ENCODE measurements at places on chromosomes 2 and 18. TPM values are rescaled to one million over a fixed set of nuclear protein-coding genes. Genes with fewer than 3 reads are reported as not detected.

DNA sequence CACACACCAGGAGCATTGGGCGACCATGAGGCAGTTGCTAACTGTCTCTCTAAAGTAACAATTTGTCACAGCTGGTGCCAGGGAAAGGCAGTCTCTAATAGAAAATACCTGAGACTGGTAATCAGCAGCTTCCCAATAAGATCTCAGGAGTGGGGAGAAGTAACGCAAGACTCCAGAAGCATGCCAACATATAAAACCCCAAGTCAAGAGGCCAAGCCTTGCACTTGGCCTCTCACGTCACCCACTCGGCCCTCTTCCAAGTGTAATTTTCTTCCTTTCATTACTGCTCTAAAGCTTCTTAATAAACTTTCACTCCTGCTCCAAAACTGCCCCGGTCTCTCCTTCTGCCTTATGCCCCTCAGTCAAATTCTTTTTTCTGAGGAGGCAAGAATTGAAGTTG, 455.6 kb upstream of the ACVR2A start:
- H3K27ac ChIP-seq = no peak overlapping the region
- no peaks in the 10 kb centered on the region for H3K27me3 ChIP-seq
- no peaks in the 10 kb centered on the region for H3K36me3 ChIP-seq
- no peaks in the 10 kb centered on the region for H3K4me1 ChIP-seq
- DNase-seq = no peak

Gene DYSF
- total RNA-seq = 14.9 TPM

DNA sequence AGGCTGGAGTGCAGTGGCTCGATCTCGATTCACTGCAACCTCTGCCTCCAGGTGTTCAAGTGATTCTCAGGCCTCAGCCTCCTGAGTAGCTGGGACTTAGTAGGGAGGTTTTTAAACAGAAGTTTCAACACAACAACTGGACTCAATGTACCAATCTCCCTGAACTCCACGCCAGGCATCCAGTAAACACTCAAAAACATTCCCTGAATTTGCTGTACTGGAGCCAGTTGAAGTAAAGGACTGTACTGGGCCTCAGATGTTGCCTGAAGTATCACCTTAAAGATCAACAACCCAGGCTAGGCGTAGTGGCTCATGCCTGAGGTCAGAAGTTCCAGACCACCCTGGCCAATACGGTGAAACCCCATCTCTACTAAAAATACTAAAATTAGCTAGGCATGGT, 22.4 kb downstream of the RAB1A start:
- H3K4me1 ChIP-seq = no peaks in the 10 kb centered on the region
- H3K27me3 ChIP-seq = no peaks in the 10 kb centered on the region
- no peaks in the 10 kb centered on the region for H3K36me3 ChIP-seq
- H3K4me3 ChIP-seq = no peak overlapping the region
- no peak for DNase-seq

DNA sequence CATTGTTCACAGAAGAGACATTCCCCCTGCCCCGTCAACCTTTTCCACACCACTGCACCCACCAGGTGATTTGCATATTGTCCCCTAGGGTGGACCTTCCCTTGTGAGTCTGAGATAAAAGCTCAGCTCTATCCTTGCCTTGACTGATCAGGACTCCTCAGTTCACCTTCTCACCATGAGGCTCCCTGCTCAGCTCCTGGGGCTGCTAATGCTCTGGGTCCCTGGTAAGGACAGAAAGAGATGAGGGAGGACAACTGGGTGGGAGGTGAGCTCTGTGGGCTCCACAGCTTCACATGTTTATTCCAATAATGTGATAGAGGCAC, 1160.1 kb downstream of the RPIA start:
- H3K4me1 ChIP-seq = no peaks in the 10 kb centered on the region
- no peak overlapping the region for H3K4me3 ChIP-seq
- H3K27ac ChIP-seq = no peak overlapping the region
- H3K27me3 ChIP-seq = peaks cover 7% of the 10 kb centered on the region

GRCh38 chr2:3535794-3536681, 16.7 kb upstream of the ADI1 start:
- peaks cover 15% of the 10 kb centered on the region for H3K36me3 ChIP-seq
- DNase-seq = no peak
- H3K27me3 ChIP-seq = no peaks in the 10 kb centered on the region

Gene ALKAL2
- 9.1 TPM for total RNA-seq

Gene VSNL1
- total RNA-seq = not detected

DNA sequence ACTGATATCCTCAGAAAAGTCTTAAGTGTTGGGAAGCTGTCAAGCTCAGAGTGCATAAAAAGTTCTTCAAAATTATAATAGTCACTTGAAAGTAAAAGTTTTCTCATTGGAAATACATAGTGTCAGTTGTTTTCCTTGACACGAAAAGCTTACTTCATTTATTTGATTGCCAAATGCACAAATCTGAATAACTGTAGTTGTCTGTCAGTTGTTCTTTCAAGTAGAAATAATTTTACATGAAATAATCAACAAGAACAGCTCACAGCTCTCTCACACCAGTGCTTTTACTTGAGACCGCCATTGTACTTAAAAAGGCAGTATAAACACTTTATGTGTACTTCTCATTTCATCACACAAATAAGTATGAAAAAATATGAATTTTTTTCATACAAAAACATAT, 163.3 kb upstream of the NXPH2 start:
- no peaks in the 10 kb centered on the region for H3K4me1 ChIP-seq
- no peak overlapping the region for H3K27ac ChIP-seq
- DNase-seq = no peak

Gene HOXD12
- total RNA-seq = not detected

DNA sequence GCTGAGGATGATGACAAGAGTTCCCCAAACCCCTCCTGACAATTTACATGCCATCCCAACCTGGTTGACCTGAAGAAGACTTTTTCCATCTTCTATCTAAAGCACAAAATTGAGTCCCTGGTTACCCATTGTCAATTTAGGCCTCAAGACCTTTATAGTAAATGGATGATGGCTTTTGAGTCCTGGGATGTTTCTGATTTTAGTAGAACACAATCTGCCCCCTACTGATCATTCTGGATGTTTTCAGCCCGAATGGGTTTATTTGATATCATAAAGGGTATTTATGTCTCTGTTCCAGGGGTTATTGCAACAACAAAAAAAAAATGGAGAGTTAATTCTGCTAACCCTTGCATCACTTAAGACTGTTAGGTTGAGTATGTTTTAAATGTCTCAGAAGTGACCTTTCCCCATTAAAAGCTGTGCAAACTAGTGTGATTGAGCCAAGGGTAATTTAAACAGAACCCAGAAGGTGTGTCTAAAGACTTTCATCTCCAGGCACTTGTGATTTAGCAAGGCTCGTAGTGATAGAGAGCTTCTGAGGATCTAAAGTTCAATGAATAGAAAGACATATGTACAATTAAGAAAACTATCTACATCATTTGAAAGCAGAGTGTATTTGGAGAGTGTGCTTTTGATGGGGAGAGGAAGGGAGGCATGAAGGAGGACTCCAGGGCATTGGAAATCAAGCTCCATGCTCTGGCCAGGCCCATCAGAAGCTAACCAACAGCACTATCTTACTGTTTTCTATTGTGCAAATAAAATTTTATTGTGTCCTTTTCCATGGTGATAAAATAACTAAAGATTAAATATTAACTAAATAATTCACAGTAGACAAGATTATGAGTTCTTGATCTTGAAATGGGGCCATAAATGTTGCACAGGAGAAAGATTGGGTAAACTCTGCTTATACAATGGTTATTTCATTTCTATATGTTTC, 96.6 kb upstream of the NOSTRIN start:
- H3K4me3 ChIP-seq = no peak overlapping the region
- H3K27ac ChIP-seq = no peak overlapping the region
- DNase-seq = peak; percentile 56
- H3K27me3 ChIP-seq = no peaks in the 10 kb centered on the region
- H3K36me3 ChIP-seq = no peaks in the 10 kb centered on the region

Gene LAMA3
- total RNA-seq = 81.4 TPM

Gene MFSD6
- total RNA-seq = 118 TPM

DNA sequence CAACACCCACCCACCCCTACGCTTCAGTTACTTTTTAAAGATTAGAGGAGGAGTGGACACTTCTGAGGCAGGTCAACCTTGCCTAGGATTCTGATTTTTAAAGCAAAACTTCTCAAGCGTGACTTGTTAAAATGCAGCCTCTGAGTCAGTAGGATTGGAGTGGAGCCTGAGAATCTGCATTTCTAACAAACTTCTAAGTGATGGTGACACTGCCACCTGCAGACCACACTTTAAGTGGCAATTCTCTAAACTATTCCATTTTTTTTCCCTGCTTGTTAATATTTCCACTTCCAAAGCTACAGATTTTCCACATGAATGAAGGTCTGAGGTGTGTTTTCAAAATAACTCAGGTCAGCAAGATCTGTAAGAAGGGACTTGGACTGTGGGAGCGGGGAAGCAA, 171.1 kb upstream of the CCDC150 start:
- no peaks in the 10 kb centered on the region for H3K4me1 ChIP-seq
- no peak for DNase-seq
- no peaks in the 10 kb centered on the region for H3K36me3 ChIP-seq
- H3K4me3 ChIP-seq = no peak overlapping the region

GRCh38 chr2:138500592-138501424, 762 bp upstream of the SPOPL start:
- H3K27me3 ChIP-seq = no peaks in the 10 kb centered on the region
- peaks cover 13% of the 10 kb centered on the region for H3K4me1 ChIP-seq
- peak overlapping the region; percentile 81 for H3K4me3 ChIP-seq
- H3K36me3 ChIP-seq = no peaks in the 10 kb centered on the region

Gene KLHL29
- total RNA-seq = 18.2 TPM

- DNase-seq = no peak
- H3K27me3 ChIP-seq = no peaks in the 10 kb centered on the region
- H3K27ac ChIP-seq = peak overlapping the region; percentile 39
- no peak overlapping the region for H3K4me3 ChIP-seq
These were observed 3.5 kb downstream of the FARP2 start for GRCh38 chr2:241359481-241360045.

DNA sequence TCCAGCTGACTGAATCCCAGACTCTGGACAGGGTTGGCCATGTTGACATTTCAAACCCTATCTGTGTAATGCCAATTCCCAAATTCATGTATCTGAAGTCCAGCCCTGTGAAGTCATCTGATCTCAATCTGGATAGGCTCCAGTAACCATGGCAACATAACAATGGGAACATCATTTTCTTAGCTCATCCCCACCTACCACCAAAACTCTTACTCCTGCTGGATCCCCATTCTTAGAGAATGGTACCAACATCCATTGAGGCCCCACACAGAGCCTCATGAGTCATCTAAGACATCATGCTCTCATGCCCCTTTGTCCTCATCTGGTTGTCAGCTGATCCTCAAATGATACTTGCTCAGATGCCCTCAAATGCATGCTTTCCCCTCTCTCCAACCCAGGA, 58.9 kb upstream of the TEX51 start:
- H3K4me3 ChIP-seq = no peak overlapping the region
- no peak for DNase-seq
- H3K27ac ChIP-seq = no peak overlapping the region
- H3K36me3 ChIP-seq = no peaks in the 10 kb centered on the region
- no peaks in the 10 kb centered on the region for H3K27me3 ChIP-seq
- no peaks in the 10 kb centered on the region for H3K4me1 ChIP-seq

DNA sequence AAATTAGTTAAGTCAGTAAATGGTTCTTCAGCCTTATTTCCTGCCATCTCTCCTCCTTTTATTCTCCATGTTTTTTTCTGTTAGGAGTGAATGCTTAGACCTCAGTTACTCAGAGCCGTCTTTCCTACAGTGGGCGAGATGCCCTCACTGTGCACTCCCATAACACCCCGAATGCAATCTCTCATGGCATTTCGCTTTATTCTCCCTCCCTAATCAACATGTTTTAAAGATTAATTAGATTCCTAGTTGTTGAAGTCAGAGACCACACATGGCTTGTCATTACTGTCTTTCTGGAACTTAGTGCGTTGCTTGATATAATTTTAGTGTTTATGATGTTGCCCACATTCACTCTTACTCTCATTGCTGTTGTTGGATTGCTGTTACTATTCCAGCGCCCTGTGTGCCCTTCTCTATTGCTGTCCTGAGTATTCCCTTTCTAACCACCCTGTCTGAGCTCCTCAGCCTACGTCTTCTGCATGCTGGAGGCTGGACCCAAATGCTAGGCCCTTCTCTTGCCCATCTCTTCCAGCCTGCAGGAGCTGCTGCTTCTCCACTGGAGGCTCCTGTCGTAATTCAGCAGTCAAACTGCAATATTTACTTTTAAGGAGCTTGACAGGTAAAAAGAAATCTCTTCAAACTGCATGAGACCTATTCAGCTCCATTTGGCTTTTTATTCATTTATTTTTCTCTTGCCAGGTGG, 99.3 kb downstream of the MAP2 start:
- H3K27ac ChIP-seq = no peak overlapping the region
- H3K4me1 ChIP-seq = peaks cover 4% of the 10 kb centered on the region
- no peak for DNase-seq
- no peak overlapping the region for H3K4me3 ChIP-seq

Gene PRKAG3
- total RNA-seq = not detected

Gene DUSP2
- total RNA-seq = 5.6 TPM

- peak overlapping the region; percentile 6 for H3K27ac ChIP-seq
- H3K27me3 ChIP-seq = no peaks in the 10 kb centered on the region
- no peaks in the 10 kb centered on the region for H3K4me1 ChIP-seq
- H3K36me3 ChIP-seq = no peaks in the 10 kb centered on the region
- no peak for DNase-seq
- no peak overlapping the region for H3K4me3 ChIP-seq
These were observed 289.3 kb upstream of the TANK start for GRCh38 chr2:160870729-160871465.

- H3K36me3 ChIP-seq = no peaks in the 10 kb centered on the region
- H3K4me1 ChIP-seq = no peaks in the 10 kb centered on the region
- peak; percentile 64 for DNase-seq
- no peak overlapping the region for H3K4me3 ChIP-seq
- no peak overlapping the region for H3K27ac ChIP-seq
- H3K27me3 ChIP-seq = no peaks in the 10 kb centered on the region
These were observed 29.5 kb upstream of the ZNF396 start for GRCh38 chr18:35406666-35407065.

Gene BOK
- total RNA-seq = 16.5 TPM

Gene CCDC121
- 1.8 TPM for total RNA-seq

GRCh38 chr2:155309483-155309882, 611.0 kb downstream of the KCNJ3 start:
- no peaks in the 10 kb centered on the region for H3K36me3 ChIP-seq
- H3K27me3 ChIP-seq = no peaks in the 10 kb centered on the region
- H3K27ac ChIP-seq = no peak overlapping the region
- no peak overlapping the region for H3K4me3 ChIP-seq

- no peak overlapping the region for H3K4me3 ChIP-seq
- no peaks in the 10 kb centered on the region for H3K4me1 ChIP-seq
- no peaks in the 10 kb centered on the region for H3K36me3 ChIP-seq
- H3K27me3 ChIP-seq = no peaks in the 10 kb centered on the region
- DNase-seq = no peak
These were observed 21.1 kb downstream of the SERPINE2 start for GRCh38 chr2:224017957-224018356.

Gene ERICH2
- total RNA-seq = not detected

Gene ADCY3
- total RNA-seq = 195 TPM

GRCh38 chr2:186558512-186559276, 31.2 kb upstream of the ITGAV start:
- H3K27ac ChIP-seq = no peak overlapping the region
- no peaks in the 10 kb centered on the region for H3K27me3 ChIP-seq
- H3K4me1 ChIP-seq = no peaks in the 10 kb centered on the region

GRCh38 chr2:46801731-46802664, 113.6 kb downstream of the MCFD2 start:
- H3K4me3 ChIP-seq = no peak overlapping the region
- no peak overlapping the region for H3K27ac ChIP-seq
- no peaks in the 10 kb centered on the region for H3K36me3 ChIP-seq
- H3K4me1 ChIP-seq = no peaks in the 10 kb centered on the region
- no peaks in the 10 kb centered on the region for H3K27me3 ChIP-seq

- no peaks in the 10 kb centered on the region for H3K4me1 ChIP-seq
- no peak overlapping the region for H3K4me3 ChIP-seq
- DNase-seq = no peak
- no peaks in the 10 kb centered on the region for H3K27me3 ChIP-seq
- no peaks in the 10 kb centered on the region for H3K36me3 ChIP-seq
These were observed 2.0 kb downstream of the IL36A start for GRCh38 chr2:113007250-113007649.

Gene KCNG2
- 2.3 TPM for total RNA-seq
